ENCODE measurements at places on chromosomes 2 and 18.

DNA sequence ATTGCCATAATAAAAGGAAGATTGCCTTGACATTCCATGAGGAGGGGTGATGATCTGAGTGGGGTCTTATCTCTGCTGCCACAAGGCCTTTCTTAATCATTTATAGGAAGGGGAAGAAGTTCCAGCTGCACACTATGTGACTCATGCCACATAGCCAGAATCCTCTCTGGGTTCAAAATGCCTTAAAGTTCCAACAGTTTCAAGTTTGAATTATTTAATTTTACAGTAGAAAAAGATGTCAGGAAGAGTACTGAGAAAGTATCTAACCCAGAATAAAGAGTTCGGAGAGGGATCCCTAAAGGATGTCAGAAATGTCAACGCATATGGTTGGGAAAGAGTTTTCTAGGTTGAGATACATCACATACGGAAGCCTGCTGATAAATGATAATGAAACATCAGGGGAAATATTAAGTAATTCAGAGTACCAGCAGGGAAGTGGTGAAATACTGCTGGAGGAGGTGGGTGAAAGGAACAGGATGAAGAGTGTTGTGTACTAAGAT is 999.9 kb downstream of the TSN start:
- DNase-seq: no peak

- no peak for DNase-seq
Observed at GRCh38 chr2:60157283-60157682, 396.2 kb downstream of the BCL11A start.

- DNase-seq: no peak
Observed at GRCh38 chr2:210027608-210028007, 25.2 kb downstream of the RPE start.

- no peak for DNase-seq
Observed at GRCh38 chr2:19823507-19823906, 78.3 kb downstream of the TTC32 start.

DNA sequence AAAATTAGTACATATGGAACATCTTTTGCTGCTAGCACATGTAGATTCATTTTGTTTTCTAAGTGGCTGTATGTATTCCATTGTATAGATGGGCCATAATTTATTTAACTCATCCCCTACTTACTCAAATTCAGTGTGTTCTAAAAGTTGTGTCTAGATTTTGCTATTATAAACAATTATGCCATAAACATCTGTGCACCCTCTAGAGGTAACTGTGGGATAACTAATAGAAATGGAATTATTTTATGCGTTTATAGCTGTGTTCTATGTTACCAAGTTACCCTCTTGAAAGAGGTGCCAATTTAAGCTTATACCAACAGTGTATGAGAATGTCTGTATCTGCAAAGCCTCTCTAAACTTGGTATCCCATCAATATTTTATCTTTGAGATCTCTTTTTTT is 100.4 kb downstream of the MMADHC start:
- DNase-seq: no peak

DNA sequence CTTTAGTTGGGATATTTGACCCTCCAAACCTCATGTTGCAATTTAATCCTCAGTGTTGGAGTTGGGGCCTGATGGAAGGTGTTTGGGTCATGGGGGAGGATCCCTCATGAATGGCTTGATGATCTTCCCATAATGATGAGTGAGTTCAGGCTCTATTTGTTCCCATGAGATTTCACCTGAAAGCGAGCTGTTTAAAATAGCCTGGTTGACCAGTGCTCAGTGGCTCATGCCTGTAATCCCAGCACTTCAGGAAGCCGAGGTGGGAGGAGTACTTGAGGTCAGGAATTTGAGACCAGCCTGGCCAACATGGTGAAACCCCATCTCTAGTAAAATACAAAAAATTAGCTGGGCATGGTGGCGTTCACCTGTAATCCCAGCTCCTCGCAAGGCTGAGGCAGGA is 14.9 kb upstream of the PSME4 start:
- no peak for DNase-seq

DNA sequence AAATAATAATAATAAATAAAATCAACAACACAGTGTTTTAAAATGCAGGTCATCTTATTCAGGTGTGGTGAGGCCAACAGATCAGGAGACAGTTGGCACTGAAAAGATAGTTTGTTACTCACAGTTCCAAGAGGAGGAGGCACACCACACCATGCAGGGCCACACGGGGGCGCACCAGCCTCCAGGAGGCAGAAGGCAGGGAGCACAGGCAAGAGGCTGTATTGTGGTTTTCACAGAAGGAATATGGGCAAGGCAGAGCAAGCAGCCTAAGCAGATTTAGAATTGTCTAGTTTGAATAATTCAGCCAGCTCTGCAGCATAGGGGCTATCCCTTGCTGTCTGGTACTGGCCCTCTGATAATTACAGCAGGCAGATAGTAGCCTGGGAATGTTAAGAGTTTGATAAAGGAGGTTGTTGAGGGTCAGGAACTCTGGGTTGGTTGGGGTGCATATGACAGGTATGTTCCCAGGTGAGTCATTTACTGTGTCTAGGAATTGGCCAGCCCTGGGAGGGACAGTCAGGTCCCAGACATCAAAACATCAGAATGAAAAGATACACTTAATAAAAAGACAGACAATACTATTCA is 31.3 kb downstream of the KIAA2012 start:
- DNase-seq: no peak

DNA sequence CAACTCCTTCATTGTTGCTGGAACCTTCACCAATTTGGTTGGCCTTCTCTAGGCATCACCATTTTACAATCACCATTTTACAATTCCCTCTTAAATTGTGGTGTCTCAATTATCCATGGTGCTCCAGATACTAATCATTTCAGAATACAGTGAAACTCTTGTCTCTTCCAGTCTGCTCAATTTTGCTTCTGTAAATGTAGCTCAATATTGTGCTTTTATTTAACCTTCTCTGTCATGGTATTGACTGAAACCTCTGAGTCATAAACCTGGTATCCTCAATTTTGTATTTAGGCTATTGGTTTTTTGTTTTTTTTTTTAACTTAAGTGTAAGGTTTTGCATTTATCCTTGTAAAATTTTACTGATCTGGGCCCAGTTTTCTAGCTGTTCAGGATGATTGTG is 16.1 kb downstream of the STRADB start:
- no peak for DNase-seq

DNA sequence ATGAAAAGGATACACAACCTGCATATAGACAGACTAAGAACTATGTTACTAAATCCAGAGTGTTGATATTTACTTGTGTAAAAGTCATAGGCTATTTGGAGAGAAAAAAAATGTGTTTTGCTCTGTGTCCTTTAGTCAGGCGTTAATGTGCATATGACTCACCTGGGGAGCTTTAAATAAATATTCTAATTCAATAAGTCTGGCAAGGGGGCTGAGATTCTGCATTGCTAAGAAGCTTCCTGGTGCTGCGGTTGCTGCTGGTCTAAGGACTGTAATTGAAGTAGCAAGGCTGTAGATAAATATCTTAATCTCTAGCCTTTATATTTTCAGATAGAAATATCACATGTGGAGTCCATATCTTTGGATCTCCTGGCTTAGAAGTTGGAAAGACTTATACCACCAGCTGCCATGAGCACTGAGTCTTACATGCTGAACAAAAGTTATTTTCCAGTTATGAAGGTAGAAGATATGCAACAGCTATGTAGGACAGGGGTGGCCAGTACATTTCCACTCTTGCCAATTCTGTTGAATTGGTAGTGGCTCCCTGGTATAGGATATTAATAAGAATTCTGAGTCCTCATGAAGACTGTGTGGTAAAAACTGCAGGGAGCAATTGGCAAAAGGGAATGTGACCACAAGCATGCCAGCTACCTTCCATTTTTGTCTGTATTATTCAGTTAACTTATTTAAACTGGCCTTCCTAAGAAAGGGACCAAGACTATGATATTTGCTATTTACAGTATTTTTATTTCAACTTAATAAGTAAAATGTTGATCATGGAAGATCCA is 4.8 kb downstream of the SPAG16 start:
- DNase-seq: no peak
